Effector CD4-positive, alpha-beta T cell (primary cell): ENCODE measurements at places on chromosomes 12 and 14.

DNA sequence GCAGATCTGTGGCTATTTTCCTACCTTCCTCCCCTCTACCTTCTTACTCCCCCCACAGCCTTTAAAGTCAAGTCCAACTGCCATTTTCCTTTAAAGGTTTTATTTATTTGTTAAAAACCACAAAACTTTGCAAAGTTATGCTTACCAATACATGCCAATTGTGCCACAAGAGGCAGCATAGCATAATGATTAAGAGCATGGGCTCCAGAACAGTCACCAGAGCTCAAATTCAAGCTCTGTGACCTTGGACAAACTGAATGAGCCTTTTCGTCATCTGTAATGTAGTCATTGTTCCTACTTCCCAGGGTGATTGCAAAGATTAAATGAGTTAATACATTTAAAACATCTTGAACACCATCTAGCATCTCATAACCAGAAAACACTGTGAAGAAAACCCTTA, 13.0 kb upstream of the FMNL3 start:
- DNase-seq = no peak

- no peak for DNase-seq
Measured at GRCh38 chr12:101491329-101491728, 16.2 kb downstream of the SPIC start.

DNA sequence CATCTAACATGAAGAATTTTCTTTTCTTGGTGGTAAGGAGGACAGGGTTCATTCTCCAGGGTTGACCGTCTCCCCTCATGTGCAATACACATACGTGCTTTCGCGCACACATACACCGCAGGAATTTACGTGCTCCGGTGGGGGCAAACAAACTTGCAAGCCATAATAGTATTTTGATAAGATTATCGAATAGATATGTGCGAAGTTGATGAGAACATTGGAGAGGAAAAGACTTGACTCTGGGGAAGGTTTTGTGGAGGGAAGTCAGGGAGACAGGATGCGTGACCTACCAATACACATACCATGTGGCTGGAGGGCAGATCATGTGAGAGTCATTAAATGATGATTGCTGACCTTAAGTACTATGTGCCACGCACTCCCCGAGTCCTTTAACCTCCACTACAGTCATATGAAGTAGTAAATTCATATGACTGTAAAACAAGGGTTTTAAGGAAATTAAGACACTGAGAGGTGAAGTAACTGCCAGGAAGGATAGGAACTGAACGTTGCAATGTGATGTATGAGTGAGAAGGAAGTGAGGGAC, 921 bp downstream of the RAD51B start:
- no peak for DNase-seq

DNA sequence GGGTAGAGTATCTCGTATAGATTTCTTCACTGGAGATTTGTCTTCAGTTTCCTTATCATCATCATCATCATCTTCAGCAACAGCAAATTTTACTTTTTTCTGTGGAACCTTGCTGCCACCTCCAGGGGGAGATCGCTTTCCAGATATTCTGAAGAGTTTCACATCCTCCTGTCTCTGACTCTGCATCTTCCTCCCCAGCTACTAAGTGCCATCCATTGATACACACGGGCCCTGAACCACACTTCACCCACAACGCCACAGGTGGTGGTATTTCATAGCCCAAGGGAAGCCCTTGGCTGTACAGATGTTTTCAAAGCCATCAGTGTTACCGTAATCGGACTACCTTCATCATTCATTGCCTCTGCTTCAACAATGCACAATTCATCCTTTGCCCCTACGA, 82.2 kb downstream of the PPP2R5C start:
- peak; percentile 38 for DNase-seq

GRCh38 chr14:102778338-102779083, 1.3 kb downstream of the TRAF3 start:
- DNase-seq = no peak

GRCh38 chr12:66644151-66644550, 34.7 kb downstream of the GRIP1 start:
- DNase-seq = no peak

DNA sequence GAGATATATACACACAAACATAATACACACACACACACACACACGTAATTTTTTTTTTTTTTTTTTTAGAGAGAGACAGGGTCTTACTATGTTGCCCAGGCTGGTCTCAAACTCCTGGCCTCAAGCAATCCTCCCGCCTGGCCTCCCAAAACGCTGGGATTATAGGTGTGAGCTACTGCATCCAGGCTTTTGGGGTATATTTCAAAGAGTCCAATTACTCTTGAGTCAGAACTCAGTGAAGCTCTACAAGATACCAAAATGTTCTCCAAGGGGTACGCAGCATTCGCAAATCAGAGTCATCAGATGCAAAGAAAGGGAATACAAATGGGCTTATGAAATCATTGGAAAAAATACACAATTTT, 54.0 kb downstream of the PHLDA1 start:
- DNase-seq = no peak

GRCh38 chr14:99326041-99326710, 54.2 kb upstream of the BCL11B start:
- no peak for DNase-seq

DNA sequence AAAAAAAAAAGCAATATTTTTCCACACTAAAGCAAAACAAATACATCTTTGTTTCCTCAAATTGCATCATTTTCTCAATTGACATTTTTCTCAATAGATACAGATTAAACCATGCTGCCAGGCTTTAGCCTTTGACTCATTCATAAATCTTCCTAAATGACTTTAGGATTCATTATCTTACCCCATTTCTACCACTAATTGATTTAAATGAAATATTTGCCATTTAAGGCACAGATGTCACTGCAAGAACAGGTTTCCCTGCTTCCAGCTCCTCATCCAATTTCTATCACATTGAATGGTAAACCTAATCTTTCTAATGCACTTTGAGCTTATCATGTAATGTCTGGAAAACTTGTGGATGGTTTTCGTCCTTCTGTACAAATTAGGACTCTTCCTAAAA, 298.7 kb downstream of the RPL10L start:
- no peak for DNase-seq

DNA sequence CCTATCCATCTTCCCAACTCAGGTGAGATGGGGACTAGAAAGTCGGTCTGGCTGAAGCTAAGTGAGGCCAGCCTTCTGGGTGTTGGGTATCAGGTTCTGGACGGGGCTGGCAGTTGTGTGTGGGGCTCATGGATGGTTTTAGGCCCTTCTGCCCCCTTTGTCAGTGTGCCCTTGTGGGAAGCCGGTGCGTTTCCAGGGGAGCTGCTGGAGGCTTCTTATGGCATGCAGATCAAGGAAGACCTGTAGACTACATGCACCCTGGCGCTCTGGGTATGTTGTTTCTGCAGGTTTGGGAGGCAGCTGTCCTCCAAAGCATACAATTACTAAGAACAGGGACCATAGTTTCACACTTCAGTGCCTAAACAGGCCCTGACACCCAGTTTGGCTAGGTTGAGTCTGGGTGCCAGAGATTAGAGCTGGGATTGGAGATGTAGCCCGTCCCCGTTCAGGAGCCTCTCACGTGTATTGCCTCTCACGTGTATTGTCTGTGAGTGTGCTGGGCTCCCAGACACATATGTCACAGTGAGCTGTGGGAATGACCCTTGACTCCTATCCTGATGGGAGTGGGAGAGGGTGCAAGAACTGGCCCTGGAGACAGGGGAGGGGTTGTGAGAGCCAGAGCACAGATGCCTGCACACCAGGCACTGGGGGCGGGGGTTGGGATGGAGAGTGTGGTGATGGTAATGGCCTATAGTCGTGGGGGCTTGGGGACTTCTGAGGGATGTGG, 84.4 kb downstream of the SLC25A47 start:
- no peak for DNase-seq

- DNase-seq = no peak
Measured at GRCh38 chr14:101498526-101498860, 62.8 kb upstream of the DIO3 start.

DNA sequence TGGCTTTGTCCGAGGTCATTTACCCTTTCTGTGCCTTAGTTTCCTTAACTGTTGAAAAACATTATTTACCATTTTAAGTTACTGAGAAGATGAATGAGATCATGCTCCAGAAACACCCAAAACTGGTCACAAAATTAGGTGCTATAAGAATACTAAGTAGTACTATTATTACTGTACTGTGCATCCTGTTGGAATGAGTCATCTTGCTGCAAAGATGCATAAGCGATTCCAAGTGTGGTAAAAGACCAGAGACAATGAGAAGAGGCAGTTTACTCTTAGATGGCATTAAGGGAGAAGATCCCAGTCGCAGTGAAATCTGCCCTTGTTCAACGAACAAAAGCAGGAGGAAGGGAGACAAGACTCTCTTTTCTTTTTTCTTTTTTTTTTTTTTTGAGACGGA, 4.2 kb upstream of the PLEKHA5 start:
- no peak for DNase-seq

- DNase-seq = no peak
Measured at GRCh38 chr12:53355121-53355520, 19.0 kb upstream of the SP7 start.

- no peak for DNase-seq
Measured at GRCh38 chr14:34043627-34044372, 92.9 kb upstream of the EGLN3 start.

DNA sequence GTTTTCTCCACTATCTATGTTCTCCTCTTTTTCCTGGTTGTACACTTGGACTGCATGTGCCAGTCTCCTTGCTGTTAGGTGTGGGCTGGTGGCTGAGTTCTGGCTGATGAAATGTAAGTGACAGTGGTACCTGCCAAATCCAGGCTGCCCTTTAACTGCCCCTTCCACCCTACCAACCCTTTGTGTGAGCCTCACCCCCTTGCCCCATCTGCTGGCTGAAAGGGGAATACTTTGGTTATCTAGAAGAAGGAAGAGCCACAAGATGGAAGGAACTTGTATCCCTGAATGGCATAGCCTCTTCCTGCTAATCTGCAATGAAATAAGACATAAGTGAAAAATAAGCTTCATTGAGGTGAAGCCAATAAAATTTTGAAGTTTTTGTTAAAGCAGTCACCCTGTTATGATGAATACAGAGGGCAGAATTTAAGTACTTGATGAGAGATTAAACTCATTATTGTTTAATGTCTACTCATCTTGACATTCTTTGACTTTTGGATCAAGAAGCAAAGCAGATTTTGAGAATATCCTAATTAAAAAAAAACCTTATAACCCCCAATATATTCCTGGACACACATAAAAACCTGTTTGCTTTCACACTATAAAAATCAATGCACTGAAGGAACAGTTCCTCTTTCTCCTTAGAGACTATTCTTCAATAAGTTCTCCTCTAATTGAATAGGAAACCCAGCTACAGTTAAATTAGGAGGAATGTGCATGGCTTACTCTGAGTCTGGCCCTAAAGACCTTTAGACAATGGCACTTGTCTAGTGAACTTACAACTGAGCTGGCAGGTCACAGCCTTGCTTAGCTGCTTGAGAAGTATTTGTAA, 262.6 kb upstream of the BTG1 start:
- peak; percentile 17 for DNase-seq

GRCh38 chr14:105173901-105174894, 5.6 kb upstream of the JAG2 start:
- DNase-seq = peak; percentile 23

DNA sequence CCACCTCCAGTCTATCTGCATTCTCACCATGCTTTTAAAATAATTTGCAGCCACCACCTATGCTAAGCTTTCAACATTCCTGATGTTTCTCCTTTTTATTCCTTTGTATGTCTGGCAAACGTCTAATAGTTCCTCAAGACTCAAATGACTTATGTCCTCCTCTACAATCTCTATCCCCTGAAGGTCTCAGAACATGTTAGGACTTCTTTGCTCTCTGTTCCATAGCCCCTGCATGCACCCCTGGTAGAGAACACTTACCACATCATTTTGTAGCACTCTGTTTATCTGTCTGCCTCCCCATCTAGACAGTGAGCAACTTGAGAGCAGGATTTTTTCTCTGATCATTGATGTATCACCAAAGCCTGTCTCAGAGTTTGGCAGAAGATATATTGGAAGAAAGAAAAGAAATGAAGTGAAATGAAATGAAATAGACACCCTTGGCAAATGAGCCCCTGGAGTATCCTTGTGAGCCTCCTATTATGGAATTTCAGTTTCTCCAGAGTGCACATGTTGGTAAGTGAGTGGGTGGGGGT, 1231.2 kb upstream of the FLRT2 start:
- DNase-seq = no peak

GRCh38 chr12:64780531-64781279, 21.5 kb upstream of the GNS start:
- no peak for DNase-seq

DNA sequence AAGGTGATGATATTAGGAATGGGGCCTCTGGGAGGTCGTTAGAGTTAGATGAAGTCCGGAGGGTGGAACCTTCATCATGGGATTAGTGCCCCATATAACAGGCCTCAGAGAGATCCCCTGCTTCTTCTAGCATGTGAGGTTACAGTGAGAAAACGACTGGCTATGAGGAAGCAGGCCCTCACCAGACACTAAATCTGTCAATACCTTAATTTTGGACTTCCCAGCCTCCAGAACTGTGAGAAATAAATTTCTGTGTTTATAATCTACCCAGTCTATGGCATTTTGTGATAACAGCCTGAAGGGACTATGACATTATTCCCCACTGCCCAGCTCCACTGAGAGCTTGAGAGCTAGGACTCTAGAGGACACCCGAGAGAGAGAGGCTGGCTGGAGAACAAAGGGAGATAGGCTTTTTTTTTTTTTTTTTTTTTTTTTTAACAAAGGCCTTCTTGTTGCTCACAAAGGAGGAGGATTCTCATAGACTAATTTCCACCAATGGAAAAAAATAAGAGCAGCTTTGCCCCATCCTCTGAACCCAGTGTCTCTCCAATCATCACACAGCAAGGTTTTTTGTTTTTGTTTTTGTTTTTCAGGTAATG, 87.8 kb upstream of the EEA1 start:
- DNase-seq = no peak
